ENCODE measurements at places on chromosomes 3 and 15.

DNA sequence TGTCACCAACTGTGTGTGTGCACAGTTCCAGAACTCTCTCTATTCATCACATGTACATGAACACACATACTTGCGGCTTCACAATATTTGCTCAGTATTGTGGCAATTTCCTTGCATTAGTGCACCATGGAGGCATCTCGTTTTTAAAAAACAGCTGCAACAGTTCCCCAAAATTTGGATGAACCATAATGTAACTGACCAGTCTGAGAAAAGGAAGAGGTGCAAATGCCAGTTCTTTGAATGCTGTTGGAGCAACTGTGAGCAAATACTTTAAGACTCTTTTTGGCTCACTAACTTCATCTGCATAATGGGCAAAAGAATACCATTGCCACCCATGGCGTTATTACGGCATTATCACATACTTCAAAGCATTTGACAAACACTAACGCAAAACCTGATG is 38.3 kb upstream of the PSMD6 start:
- DNase-seq, result no peak

GRCh38 chr3:37952564-37952963 is 38.0 kb upstream of the VILL start:
- no peak for DNase-seq

DNA sequence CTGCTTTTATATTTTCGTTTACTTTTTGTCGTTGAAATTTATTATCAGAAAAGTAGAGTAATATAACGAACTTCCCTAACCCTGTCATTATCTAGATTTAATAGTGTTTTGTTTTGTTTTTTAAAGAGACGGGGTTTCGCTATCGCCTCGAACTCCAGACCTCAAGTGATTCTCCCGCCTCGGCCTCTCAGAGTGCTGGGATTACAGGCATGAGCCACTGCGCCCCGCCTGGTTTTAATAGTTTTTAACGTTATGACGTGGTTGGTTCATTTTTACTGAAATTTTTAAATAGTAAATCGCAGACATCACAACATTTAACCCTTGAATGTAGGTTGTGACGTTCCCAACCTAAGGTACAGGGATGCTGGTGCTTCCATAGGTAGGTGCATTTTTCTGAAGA is 1.0 kb downstream of the NGRN start:
- DNase-seq, result peak; percentile 16

GRCh38 chr3:83354205-83354604 is 1592.8 kb upstream of the GBE1 start:
- no peak for DNase-seq

- no peak for DNase-seq
These were observed 8.5 kb downstream of the MYZAP start for GRCh38 chr15:57600197-57600596.

GRCh38 chr3:49883998-49884397 is 14.3 kb upstream of the CAMKV start:
- DNase-seq, result peak; percentile 30

Measured in MCF 10A (cell line).